Astrocyte of the spinal cord (primary cell): ENCODE measurements at places on chromosomes 4 and X.

DNA sequence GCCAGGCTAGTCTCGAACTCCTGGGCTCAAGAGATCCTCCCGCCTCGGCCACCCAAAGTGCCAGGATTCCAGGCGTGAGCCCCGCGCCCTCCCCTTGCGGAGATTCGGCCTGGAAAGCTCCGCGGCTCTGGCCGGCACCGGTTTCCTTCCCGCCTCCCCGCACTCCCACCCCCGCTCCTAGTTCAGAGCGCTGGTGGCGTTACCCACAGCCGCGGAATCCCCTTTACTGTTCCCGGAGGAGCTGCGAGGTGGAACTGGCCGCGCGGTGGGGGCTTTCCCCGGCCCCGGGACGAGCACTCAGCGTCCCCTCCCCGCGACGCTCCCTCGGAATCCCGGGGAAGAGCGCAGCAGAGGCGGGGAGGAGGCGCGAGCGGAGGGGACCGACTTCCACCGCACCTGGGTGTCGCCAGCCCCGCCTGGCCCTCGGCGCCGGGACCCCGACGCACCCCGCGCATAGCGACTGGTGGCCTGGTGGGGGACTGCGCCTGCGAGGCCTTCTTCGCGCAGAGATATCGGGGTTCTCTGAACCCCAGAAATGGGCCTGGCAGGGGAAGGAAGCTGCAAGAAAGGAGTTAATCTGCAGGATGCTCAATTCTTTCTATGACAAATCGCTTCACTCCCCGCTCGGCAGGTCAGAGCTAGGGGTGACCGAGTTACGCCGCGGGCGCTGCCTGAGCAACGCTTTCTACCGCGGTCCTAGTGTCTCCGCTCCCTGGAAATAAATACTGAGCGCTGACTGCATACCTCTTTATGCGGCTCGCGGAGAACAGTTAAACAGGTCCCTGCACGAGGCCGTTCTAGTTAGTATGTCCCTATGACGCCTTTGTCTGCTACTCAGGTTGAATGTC, 14.6 kb upstream of the SLC25A4 start:
- DNase-seq, result no peak

DNA sequence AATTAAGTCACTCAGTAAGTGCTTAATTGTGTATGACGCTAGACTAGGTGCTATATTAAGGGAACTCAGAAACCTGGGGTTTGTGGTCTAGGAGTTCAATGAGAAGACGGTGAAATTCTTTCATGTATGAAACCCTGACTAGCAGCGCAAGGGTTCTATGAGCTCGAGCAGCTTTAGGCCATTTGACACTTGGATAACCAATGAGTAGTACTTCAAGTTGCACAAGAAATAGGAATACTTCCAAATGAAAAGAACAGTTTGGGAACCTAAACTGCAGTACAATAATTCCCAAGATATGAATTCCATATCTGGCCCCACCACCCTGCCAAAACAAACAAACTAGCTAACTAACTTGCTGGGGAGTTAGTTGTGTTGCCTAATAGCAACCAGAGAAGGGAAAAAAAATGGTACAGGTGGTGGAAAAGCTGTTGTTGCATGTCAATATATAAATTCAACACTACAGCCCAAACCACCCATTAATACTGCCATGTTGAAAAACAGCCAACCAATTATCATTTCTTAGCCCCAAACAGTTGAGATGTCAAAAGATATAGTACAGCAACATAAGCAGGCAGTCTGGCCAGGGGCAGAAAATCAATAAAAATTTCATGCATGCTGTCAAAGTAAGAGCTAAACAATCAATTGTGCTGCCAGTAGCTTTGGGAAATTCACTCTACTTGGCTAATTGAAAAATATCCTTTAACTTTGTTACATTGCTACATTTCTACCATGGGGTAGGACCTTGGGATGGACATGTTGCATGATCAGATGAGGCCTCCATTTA, 54.6 kb upstream of the MCF2 start:
- DNase-seq, result no peak

DNA sequence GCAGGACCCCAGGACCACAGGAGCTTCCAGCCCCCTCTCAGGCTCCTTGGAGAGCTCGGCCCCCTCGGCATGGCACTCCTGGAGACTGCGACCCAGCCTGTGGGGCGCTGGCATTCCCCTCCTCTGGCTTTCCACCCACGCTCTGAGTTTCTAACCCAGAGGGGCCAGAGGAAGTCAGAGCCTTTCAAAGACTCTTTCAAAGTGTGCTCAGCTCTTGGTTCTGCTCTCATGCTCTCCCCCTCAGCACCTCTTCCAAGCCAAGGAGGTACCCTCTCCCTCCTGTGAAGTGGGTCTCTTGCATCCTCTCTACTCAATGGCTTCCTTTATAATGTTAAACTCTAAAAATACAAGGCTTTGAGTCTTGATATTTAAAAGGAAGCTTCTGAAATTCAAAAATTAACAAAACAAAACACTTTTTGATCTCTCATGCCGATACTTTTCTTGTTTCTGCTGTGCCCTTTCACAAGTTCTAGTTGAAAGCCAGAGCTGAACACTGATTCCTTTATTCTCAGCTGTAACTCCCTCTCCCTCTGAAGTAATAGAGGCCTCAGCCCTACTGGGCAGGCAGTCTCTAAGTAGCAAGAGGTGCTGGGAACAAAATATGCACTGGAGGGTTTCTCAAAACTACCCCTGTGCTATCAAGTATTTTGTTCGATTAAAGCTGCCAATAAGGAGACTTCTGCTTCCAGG, 82.8 kb downstream of the NAT8L start:
- peak; percentile 12 for DNase-seq

- no peak for DNase-seq
Observed at GRCh38 chrX:41796577-41796976, 72.6 kb downstream of the GPR82 start.

DNA sequence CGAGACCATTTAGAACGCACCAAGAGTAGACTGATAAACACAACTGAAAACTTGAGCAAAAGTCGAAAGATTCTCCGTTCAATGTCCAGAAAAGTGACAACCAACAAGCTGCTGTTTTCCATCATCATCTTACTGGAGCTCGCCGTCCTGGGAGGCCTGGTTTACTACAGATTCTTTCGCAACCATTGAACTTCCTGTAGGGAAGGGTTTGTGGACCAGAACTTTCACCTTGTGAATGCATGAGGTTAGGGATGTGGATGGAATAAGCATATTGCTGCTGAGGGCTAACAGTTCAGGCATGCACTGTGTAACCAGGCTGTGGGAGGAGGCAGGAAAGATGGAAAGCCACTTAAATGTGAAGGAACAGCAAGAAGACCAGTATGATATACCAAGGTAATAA, 20.9 kb upstream of the ING2 start:
- DNase-seq, result no peak
